ENCODE measurements at places on chromosomes 3 and 15.

- no peak for DNase-seq
Observed at GRCh38 chr3:97010881-97011657, 196.7 kb downstream of the EPHA6 start.

DNA sequence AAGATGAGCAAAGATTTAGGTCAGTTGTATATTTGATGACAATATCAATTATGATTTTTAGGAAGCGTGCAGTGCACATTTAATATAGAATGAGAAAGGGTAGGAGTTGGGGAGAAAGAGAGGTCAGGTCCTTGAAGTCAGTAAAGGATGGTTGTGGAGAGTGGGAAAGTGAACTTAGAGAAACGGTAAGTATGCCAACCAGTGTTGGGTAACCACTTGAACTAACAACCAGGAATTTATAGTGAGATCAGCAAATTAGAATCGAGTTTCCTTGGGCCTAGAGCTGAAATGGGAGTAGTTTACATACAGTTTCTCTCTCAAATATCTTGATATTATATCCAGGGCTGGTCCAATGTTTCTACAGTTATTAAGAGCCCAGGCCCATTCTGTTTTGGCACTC is 188.5 kb upstream of the RBMS3 start:
- no peak for DNase-seq

DNA sequence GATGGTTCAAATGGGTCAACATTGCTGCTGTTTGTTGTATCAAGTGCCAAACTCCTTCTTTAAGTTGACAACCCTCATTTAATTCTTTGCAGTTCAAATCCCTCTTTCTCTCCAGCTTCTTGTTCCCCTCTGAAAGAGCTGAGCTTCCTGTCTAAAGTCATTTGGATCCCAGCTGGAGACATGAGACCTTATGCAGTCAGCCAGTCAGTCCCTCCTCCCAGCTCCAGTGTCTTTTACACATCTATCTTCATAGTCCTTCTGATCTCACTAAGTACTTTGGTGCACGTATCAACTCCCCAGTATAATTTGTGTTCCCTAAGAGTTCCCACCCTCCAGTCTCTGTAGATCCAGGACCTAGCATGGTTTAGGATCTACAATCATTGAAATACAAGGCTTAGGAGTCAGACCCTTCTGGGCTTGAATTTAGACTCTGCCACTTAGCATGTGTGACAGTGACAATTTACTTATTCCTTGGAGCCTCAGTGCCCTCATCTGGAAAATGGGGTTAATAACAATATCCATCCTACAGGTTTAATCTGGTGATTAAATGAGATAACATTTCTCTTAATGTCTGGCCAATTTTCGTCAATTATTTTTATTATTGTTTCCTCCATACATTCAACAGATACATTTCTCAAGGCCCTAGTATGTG is 102.8 kb upstream of the SEMA6D start:
- no peak for DNase-seq

- no peak for DNase-seq
Observed at GRCh38 chr3:151206201-151206600, 3.2 kb upstream of the GPR171 start.

- peak; percentile 22 for DNase-seq
Observed at GRCh38 chr3:152656972-152657355, 178.0 kb upstream of the P2RY1 start.

GRCh38 chr3:67386451-67386850 is 268.0 kb downstream of the SUCLG2 start:
- no peak for DNase-seq

DNA sequence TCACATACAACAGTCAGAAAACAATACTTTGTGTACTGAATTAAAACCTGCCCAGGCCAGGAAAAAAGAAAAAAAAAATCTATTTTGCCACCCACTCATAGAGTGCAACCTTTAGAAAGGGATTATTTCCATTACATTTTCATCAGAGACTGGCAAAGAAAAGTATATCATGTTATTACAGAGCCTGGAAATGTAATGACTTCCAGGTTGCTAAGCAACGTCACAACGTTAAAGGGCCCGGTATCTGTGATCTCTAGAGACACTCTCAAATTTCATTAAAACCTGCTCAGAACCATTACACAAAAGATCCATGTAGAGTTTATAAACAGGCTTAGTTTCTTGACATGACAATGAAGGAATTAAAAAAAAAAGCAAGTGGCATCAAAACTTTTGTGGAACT is 170.5 kb downstream of the CTNNB1 start:
- DNase-seq = no peak

GRCh38 chr3:171460725-171461524 is 720 bp upstream of the TNIK start:
- peak; percentile 82 for DNase-seq

- DNase-seq = no peak
Observed at GRCh38 chr3:187145149-187145895, 6.0 kb upstream of the RPL39L start.

- DNase-seq = peak; percentile 70
Observed at GRCh38 chr3:53161820-53162671, 1.0 kb downstream of the PRKCD start.

DNA sequence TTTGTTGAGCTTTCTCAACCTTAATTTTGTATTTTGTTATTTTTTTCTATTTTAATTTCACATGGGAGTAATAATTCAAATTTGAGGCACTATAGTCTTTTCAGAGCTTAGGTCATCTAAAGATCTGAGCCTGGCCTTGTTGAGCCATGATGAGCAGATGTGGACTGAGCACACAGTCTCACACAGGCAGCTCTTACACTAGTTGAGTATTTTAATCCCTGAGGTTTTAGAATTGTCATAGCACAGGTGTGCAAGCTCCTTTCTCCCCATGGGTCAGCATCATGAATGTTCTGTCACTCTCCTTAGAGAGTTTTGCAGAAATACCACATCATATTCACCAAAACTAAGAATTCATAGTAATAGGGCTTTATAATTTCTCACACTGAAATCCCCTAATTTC is 4.9 kb downstream of the ZBTB38 start:
- no peak for DNase-seq
